ENCODE measurements at places on chromosomes 1 and 21.

- no peak for DNase-seq
These were observed 21.3 kb downstream of the BACE2 start for GRCh38 chr21:41189150-41189745.

DNA sequence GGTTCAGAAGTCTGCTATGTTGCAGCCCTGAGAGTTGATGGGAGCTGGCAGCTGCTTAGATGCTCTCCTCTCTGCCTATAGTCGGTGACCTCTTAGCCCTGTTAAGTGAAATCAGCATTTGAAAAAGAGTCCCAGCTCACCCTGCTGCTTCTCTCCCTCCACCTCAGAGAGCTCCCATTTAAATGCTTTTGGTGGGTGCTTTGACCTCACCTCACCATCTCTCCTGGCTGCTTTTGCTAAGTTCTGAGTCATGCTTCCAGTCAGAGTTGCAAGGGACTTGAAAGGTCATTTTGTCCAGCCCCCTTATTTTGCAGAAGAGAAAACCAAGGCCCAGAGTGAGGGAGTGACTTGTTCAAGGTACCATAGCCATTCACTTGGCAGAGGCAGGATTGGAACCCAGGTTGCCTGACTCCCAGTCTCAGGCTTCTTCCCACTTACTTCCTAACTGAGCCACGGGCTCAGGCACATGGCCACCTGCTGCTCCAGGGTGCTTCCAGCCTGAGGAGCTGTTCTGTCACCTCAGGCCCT, 3.3 kb downstream of the MAPKAPK2 start:
- DNase-seq: no peak

DNA sequence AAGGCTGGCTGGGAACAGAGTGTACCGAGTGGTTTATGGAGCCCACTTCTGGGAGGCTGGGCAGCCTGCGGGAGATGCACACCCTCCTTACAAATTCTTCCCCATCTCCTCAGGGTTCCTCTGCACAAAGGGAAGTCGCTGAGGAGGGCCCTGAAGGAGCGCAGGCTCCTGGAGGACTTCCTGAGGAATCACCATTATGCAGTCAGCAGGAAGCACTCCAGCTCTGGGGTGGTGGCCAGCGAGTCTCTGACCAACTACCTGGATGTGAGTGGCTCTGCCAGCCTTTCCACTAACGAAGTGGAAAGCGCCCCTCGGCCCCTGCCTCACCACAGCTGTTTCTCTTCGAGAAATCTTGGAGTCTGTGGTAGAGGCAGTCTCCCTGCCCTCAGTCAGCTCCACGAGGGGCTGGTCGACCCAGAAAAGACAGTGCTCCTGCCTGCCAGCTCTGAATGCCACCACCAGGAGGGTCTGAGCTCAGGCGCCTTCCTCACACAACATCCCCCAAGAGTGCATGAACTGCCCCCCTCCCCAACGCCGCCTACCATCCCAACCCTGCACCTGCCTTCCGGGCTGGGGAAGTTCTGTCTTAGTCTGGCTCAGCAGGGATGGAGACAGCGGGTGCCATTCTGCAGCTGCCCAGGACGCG, 31.8 kb downstream of the PROK1 start:
- DNase-seq: no peak

- no peak for DNase-seq
These were observed 59.9 kb downstream of the LRRC8C start for GRCh38 chr1:89692601-89693521.

DNA sequence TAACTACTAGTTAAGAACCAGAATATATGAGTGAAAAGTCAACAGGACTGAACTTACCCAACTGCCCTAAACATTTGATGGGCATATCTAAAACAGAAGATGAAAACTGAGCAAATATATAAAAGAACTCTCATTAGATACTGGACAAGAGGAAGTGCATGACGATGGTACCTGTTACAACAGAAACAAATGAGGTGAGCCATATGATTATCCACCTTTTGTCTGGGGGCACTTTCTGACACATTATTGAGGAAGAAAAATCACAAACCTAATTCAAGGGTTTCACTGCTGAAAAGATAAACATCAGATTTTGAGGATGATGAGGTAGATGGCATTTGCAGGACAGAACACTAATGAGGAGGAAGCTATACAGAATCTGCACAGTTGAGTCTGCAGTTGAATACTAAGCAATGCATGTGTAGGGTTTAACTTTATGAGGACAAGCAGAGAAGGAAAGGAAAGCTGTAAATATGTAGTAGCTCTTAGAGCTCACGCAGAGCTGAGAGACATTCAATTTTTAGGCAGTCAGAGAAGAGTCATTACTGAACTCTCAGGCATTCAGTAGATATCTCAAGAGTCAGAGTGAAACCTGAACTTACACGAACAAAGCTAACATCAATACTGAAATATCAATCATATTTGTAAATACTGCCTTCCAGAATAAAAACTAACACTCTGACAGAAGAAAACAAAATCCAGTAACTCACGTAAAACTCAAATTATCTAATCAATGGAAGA, 262.1 kb downstream of the AKT3 start:
- no peak for DNase-seq

GRCh38 chr1:240646571-240647240, 34.8 kb upstream of the GREM2 start:
- DNase-seq: no peak

DNA sequence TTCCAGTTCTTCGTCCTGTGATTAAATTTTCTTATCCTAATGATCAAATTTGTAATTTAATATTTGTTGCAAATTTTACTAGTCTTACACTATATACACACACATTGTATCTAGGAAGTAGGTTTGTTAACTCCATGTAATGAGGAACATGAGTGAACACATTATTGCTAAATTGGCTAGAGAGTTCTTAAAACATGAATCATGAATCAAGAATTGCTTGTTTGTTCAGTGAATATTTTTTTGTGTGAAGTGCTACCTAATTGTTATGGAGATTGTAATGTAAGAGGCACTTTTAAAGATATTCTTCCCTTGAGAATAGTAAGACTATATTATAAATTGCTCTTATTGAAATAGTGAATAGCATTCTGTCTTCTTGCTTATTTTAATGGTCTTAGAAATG, 4.6 kb downstream of the GPSM2 start:
- no peak for DNase-seq

DNA sequence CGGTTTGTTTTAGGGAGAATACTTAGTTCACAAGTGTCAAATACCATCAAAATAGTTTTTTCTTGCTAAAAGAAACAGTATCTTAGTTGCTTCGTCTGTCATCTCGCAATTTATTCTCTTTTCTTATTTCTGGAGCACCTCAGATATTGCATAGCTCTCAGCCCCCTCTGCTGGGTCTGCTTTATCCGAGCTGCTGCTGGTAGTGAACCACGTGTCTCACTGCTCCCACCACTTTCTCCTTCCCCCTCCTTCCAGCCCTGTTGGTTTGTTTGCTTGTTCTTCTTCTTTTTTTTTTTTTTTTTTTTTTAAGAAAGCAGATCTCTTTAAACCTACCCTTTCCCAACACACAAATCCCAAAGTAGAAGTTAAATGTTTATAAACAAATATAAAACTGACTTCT, 170.8 kb downstream of the EDEM3 start:
- DNase-seq: no peak

DNA sequence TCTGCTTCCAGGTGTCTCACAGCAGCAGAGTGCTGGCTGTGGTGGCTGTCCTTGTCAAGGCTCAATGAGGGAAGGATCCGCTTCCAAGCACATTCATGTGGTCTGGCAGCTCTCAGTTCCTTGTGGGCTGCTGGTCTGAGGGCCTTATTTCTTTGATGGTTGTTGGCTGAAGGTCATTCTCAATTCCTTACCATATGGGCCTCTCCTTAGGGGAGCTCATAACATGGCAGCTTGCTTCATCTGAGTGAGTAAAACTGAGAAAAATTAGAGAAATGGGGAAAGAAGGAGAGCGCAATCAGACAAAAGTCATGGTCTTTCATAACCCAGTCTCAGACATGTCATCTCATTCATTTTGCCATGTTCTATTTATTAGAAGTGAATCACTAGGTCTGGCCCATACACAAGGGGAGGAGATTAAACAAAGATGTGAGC, 81.7 kb upstream of the TSPAN2 start:
- no peak for DNase-seq

DNA sequence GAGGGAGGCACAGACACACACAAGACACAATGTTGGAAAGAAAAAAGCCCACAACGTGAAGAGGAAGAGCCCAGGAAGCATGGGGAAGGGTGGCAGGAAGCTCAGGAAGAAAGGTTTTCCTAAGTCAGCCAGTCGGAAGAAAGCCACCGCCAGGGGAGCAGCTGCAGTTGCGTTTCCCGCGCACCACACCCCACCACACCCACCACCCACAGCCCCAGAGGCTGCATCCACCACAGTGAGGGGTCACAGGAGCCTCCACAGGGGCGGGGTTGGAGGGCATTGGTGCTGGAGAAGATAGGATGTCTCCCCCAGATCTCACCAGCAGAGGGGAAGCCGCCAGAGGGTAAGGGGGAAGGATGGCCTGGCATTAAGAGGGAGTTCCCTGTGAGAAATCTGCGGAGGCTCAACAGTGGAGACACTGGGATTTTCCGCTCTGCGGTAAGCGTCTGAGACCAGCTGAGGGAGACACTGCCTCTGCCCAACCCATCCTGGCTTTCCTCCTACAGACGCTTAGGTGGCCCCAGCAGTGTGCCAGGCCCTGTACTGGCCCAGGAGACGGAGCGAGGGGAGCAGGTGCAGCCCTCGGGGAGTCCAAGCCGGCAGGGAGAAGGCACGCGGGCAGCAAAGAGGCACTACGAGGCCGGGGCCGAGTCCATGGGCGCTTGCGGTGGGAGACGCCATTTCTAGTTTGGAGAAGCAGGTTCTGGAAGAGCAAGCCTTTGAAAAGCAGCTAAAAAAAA, 19.8 kb downstream of the PGLYRP3 start:
- no peak for DNase-seq

DNA sequence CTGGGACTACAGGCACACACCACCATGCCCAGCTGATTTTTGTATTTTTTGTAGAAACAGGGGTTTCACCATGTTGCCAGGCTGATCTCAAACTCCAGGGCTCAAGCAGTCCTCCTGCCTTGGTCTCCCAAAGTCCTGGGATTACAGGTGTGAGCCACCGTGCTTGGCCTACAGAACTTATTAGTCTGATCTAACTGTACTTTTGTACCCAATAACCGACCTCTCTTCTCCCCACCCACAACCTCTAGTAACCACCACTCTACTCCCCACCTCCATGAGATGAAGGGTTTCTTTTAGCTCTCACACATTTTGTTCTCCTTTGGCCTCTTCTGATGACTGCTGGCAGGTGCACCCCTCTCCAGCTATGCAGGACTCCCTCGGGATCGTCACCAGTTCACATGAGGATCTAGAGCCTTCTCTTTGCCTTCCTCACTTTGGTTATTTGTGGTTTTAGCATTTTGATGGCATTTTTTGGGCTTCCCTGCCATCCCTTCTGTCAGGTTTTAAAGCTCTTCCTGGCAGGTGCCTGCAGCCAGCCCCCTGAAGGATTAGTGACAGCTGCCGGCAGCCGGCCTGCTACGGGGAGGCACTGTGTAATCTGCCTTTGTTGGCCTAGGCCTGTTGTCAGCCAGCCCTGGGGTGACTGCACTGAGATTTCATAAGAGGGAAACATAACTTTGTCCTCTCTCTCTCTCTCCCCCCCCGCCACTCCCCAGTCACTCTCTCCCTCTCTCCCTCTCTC, 99.8 kb upstream of the ATP1A1 start:
- DNase-seq: no peak

DNA sequence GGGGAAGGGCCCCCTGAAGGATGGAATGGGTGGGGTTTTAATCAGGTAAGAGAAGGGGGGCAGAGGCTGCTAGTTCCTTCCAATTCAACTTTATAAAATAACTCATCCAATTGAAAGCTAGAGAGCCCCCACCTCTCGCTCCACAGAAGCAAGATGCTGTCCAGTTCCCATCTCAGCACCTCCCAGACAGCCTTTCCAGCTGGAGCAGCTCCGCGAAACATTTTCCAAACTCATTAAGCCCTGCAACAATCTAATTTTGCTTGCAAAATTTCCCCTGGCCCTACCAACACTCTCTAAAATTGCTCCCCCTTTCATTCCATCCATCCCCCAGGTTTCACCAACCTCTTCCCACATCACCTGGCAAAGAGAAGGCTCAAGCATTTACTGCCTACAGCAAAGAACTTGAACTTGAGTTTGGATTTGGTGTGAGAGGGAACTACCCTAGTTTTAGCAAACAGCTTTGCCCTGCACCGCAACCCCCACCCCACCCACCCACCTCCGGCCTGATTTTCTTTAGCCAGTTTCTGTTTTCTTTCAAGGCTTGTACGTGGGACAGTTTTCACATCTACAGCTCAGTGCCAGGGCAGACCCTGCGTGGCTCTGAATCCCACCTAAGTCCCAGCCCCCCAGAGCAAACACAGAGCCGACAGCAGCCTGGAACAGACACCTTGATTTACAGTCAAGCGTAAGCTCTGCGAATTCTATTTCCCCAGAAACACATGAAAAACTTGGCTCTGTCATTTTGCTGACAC, 46.7 kb downstream of the SYF2 start:
- DNase-seq: no peak

- no peak for DNase-seq
These were observed 67.4 kb upstream of the STUM start for GRCh38 chr1:226481133-226481532.

DNA sequence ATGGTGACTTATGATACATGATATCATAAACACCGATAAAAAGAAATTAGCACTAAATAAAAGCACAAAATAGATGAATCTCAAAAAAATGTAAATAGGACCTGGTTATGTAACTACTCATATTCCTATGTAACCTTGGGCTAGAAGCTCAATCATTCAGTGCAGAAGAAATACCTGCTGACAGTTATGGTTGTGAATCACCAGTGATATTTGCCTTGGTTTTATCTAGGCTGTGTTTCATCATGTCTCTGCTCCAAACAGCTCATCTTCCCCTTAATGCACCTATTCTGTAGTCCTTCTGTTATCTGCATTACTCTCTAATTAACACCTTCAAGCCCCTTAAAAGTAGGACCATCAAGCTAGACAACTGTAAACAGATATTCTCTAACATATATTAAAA, 16.3 kb upstream of the PIGC start:
- no peak for DNase-seq

DNA sequence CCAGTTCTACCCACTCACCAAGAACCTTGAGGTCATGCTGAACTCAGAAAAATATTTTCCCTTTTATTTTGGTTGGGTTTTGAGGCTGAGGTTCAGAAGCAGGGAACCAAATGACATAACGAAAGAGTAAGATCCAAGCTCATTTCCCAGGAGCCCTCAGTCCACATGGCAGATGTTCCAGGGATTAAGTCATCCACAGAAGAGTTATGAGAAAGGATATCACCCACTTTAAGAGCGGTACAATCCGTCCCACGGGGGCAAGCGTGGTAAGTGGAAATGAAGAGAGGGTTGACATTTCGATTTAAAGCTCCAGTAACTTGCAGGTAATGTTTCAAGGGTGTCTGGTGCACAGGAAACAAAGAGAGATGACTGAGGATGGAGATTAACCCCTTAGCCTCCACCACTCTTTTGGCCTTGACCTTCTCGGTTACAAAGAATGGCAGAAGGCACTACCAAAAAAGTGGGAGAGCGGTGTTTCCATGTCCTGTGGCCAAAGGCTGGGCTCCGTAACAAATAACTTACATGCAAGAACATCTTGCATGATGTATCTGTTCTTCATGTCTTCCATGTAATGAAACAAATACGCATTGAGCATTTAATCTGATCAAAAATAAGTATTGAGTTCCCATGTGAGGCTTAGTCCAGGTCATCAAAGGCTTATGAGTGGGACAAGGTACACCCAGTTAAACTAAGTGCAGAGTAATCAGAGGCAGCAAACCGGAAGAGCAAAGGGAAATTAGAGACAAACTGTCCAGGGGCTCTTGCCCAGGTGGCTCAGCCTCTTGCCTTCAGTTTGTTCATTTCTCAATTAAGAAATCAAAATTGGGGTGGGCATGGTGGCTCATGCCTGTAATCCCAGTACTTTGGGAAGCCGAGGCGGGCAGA, 241.4 kb downstream of the TOMM20 start:
- DNase-seq: no peak

GRCh38 chr1:155000411-155000725, 2.2 kb upstream of the ZBTB7B start:
- no peak for DNase-seq

Data from NCI-H1417 treated with DMSO at 0.1 percent for 48 hours (cell line).